ENCODE measurements at places on chromosomes 7 and 10.

- DNase-seq, result no peak
Observed at GRCh38 chr7:122225874-122226273, 78.7 kb downstream of the FEZF1 start.

DNA sequence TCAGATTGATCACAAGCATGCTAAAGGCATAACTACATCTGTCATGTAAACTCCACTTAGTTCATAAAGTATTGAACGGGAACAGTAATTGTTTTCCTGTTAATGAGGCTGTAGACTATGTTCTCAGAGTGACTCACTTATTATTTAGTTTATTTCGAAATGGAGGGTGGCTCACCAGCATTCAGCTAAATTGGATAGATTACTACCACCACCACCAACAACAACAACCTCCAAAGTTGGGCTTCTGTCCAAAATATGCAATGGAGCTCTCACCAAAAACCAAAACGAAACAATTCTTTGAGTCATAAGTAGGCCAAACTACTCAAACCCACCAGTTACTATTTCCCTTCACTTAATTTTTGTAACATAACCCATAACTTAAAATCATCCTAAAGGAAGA lies 127.9 kb upstream of the NRBF2 start:
- no peak for DNase-seq

GRCh38 chr7:99128076-99128950 lies 15.6 kb downstream of the SMURF1 start:
- no peak for DNase-seq

DNA sequence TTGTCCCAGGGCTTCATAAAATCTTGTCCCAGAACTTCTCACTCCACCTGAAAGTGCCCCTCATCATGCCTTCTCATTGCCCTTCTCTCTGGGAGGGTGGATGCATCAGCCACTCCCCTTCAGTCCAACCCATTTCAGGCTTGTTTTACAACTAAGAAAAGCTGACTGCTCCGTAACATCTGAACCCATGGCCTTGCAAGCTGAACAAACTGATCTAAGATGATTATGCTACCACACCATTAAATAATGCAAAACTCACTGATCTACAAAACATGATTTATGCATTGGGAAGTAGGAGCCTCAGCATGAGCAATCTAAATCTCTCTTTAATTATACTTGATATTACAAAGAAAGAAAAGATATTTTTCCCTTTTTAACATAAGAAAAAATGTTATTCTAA lies 34.8 kb downstream of the TFPI2 start:
- no peak for DNase-seq

DNA sequence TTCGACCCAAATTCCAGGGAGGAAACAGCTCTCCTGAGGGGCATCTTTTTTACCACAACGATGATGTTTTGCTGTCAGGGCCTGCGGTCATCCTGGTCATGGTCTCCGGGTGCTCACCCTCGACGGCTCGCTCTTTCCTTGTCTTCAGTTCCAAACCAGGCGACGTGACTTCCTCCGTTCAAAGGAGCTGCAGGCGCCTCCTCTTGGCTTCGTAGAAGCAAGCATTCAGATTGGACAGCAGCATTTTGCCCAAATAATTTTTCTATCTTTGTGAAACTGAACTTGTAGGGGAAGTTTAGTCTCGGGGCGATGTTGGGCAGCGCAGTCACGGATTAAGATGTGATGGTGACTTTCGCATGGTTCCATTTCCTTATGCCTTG lies 208.9 kb downstream of the DNAJB6 start:
- no peak for DNase-seq

DNA sequence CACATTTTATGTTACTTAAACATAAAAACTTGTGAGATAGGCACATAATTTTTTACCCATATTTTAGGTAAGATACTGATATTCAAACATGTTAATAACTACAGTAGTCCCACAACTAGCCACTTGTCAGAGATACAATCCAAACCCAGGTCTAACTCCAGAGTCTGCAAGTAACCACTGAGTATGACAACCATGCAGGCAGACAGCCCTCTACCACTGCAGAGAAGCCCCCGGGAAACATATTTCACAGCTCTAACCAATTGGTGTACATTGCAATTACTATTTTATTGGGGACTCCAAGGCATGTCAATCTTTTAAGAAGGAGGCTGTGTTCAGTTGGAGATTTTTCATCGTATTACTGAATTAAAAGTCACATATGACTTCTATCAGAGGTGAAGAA lies 107.2 kb upstream of the FAM133B start:
- DNase-seq, result no peak

DNA sequence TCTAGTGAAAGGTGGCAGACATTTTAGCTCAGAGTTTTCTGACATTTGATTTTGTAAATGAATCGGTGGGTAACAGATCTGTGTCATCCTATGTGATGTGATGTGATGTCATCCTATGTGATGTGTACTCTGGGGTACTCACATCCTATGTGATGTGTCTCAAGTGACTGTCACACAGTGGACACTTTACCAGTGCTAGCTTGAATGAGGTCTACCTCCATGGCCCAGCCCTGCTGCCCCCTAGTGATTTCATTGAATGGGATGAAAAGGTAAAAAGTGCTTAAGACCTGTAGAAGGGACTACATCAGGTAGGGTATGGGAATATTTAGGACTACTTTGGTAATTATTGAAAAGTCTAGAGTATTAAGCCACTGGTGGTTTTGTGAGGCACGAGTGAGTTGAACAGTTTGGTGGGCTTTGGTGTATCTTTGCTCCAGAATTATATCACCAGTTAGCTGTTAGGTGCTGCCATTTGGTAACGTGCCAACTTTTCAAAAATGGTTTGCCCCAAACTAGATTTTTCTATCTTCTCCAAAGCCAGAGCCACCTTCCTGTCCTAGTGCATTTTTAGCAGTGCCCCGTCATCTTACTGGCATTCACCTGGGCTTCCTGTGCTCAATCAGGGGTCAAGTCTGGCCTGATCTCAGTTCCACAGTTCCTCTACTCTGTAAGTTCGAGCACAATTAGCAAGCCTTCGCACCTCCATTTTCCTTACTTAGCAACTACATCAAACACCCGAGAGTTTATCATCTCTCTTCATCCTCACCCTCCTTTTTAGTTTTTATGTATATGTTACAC lies 9.7 kb downstream of the EIF4H start:
- DNase-seq, result no peak

DNA sequence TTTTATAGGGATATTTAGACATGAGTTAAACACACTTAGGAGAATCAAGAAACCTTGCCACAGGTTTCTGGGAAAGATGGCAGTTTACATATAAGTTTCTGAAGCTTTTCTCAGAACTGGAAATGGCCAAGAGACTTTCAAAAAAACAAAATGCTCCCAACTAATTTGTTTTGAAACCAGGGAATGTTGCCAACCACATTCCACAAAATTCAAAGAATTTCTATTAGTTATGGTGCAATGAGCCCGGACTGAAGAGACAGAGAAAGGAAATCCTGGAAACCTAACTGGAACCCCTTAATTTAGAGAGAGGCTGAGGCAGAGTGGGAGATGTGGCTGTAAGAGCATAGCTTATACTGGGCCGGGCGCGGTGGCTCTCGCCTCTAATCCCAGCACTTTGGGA lies 128.5 kb downstream of the PTEN start:
- DNase-seq, result no peak

- no peak for DNase-seq
Observed at GRCh38 chr7:91784469-91784868, 96.0 kb downstream of the MTERF1 start.

- no peak for DNase-seq
Observed at GRCh38 chr10:131845505-131846239, 55.1 kb upstream of the PPP2R2D start.

DNA sequence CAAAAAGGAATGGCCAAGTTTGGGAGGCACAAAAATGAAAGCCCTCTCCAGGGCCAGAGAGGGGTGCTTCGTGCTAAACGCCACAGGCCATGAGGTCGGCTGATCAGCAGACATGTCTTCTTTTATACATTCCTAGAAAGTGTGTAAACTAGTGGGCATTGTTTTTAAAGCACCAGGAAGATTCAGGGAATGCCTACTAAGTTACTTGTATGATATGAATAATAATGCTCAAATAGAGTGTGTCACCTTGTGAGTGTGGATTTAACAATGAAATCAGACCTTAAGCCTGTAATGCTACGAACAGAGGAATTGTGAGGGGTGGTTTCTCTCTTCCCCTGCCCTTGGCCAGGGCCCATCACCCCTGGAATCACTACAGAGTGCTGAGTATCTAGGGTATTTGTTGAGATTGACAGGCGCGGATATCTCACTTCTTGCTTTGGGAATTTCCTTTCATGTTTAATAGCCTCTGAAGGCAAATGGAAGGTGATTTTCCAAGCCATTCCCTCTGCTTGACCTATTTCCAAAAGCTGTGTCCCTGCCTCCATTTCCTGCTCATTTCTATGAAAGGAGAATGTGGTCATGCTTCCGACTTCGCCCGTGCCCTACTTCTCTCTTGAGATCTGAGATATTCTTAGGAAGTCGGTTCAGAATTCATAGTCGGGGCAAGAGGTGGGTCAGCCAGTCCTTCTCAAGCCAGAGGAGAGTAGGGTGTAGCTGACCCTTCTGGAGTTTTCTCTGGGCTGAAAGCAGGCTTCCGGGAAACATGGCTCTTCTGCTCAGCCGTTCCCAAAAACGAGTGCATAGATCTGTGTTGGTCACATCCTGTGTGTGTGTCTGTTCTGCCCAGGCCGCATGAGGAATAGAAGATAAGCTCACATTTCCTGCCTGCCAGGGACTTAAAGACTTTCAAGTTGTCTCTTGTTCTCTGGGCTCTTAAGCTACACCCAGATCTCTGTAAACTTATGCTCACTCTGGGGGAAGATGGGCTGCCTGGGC lies 167.8 kb upstream of the ITGB1 start:
- DNase-seq, result peak; percentile 31

DNA sequence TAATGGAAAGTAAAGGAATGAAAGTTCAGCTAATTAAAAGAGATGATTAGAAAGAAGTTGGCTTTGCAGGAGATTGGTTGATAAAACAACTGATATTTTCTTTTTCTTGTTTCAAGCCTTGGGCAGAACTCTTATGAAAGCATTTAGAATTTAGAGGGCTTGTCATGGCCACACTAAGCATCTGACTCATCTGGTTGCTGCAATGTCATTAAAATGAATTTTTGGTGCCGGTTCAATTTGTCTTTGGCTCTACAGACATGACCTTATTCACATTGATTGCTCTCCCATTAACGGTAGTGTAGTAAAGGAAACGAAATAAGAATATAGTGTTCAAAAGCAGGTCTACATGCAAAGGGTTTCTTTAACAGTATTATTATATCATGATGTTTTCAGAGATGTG lies 1012.4 kb upstream of the C7orf33 start:
- no peak for DNase-seq

- no peak for DNase-seq
Observed at GRCh38 chr10:93560541-93560940, 5.9 kb upstream of the FFAR4 start.

- no peak for DNase-seq
Observed at GRCh38 chr7:112350585-112350984, 99.7 kb upstream of the IFRD1 start.

DNA sequence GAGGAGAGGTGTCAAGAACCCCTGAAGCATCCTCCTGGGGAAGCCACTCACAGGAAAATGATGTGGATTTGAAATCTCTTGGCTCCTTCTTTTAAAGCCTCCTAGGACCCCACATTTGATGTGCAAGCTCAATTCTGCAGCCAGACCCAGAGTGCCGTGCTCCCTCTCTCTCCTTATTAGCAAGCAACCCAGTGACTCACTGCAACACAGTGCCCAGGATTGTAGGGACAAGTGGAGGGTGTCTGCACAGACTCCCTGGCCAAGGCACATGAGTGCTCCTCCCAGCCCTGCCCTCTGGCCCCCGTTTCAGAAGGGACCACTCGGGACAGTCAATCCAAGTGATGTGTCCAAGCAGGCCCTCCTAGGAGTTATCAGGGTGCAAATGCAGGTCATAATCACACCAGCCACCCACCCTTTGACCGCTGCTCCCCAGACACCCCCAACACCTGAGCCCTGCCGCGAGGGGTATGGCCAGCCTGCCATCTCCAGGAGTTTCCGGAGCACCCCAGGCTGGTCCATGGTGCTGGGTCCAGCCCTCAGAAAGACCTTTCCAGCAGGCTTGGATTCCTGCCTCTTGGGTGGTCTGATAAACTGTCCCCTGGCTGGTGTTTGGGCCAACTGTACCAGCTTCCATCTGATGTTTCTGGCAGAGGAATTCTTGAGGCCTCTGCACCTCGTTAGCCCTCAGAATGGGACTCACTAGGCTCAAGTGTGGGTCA lies 54.5 kb upstream of the CXCL12 start:
- DNase-seq, result no peak

DNA sequence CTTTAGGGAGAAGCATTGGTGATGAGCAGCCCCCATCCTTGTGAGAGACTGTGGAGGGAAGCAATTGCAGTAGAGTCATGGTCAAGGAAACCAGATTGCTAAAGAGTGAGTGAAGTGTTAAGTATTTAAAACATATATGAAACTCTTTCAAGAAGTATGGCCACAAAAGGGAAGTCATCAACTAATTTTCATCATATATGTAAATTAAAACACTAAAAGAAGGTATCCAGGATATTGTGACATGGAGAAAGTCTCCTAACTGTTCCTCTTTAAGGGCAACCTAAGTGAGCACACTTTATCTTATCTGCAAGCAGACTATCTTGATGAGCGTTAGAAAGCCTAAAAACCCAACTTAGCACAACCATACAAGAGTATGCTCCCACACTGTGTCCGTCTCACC lies 69.7 kb downstream of the CD36 start:
- no peak for DNase-seq

DNA sequence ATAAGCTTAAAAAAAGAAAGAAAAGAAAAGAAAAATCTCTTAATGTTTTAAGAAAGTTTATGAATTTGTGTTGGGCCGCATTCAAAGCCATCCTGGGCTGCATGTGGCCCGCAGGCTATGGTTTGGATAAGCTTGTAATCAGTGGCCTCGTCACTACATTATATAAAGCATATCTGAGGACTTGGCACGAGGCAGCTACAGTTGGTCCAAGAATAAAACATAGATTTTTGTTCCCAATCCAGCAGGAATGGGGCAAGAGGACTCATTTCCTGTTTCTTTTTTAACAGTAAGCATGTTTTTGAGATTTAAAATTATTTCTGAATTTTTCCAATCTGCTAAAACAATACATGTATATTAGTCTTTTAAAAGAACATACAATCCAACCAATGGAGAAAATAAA lies 28.6 kb downstream of the MCM10 start:
- no peak for DNase-seq

DNA sequence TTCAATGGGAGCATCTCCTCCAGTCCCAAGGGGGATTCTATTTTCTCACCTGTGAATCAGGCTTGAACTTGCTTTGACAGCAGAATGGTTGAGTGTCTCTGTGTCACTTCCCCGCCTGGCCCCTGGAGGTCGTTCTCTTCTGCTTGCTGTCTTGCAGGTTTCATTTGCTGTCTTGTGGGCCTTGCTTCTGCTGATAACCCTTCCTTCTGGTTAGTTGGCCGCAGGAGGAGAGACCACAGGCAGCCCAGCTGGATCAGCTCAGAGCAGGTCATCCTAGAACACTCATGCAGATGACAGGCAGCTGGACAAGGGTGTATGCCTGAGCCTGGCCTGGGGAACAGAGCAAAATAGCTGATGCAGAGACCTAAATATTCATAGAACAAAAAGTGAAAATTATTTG lies 344.2 kb upstream of the ADARB2 start:
- no peak for DNase-seq

- DNase-seq, result peak; percentile 23
Observed at GRCh38 chr7:105015390-105015965, 1.5 kb downstream of the KMT2E start.

All from T-cell (primary cell).